ENCODE measurements at places on chromosomes 1 and 21.
A peak's percentile ranks its signal among the peaks of the same experiment; 100 is the strongest.

- no peak for DNase-seq
Measured at GRCh38 chr1:184635980-184636431, 118.7 kb downstream of the EDEM3 start.

DNA sequence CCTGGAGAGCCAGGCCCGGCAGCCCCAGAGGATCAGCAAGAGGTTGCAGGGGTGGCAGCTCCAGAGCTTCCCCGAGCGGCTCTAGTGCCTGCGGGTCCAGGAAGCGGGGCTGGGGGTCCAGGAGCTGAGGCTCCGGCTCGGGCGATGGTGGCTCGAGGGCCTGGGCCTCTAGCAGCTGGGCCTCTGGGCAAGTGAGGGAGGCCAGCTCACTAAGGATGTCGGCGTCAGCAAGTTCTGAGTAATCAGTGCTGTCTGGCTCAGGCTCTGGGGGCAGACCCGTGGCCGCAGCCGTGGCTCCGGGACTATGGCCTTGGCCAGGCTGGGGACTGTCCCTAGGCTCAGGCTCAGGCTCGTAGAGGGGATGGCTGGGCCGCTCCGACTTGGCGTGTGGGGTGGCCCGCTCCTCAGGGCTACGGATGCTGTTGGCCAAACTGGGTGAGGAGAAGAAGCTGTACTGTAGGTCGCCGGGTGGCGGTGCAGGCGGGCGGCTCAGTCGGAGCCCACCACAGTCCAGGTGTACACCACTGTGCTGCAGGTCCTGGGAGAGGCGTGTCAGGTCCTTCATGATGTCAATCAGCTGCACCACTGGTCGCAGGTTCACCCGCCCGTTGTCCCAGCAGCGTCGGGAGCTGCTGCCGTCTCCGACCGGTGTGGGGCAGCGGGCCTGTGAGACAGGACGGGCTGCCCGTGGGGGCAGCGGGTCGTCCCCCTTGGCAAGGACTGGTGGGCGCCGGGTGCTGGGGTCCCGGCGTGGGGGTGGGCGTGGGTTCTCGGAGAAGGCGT, 52.6 kb downstream of the AHDC1 start:
- no peak for DNase-seq

DNA sequence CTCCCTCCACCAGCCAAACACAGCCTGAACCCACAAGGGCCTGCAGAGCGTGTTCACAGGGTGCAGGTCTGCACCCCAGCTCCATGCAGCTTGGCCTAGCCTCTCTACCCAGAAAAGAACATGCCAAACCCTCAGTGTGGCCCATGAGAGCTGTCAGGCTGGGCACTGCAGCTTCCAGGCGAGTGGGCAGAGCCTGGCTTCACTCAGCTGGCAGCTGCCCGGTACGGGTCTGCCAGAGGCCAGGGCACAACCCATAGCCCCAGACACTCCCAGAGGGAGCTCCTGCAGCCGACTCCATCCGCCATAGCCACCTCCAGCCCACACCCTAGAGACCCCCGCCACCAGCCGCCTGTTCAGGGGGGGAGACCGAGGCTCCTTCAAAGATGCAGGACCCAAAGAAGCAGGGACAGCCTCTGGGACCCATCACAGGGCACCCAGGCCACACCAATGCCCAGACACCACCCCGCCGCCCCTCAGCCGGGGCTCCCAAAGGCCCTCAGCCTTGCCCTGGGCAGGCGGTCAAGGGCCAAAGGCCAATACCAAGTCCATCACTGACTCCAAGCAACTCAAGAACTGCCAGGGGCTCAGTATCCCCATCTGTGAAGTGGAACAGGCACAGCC, 42.4 kb downstream of the MEGF6 start:
- no peak for DNase-seq

DNA sequence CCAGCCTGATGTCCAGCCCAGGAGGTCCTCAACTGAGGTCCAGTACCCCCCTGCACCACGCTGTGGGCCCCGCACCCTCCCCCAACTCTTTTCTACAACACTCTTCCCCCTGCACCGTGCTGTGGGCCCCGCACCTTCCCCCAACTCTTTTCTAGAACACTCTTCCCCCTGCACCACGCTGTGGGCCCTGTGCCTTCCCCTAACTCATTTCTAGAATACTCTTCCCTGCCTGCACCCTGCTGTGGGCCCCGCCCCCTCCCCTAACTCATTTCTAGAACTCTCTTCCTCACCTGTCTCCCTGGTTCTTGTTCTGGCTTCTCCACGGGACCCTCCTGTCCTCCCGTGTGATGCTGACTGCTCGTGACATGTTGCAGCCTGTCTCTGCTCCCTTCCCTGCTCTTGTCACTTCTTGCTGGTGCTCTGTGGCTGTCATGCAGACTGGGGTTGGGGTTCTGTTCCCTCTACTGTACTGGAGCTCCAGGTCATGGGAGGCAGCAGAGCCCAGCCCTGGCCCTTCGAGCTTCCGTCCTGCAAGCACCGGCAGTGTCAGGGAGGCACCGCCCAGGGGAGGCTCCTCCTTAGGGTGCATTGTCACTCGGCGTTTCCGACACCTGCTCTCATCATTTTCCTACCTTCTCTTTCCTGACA, 160.1 kb upstream of the COL6A1 start:
- no peak for DNase-seq

DNA sequence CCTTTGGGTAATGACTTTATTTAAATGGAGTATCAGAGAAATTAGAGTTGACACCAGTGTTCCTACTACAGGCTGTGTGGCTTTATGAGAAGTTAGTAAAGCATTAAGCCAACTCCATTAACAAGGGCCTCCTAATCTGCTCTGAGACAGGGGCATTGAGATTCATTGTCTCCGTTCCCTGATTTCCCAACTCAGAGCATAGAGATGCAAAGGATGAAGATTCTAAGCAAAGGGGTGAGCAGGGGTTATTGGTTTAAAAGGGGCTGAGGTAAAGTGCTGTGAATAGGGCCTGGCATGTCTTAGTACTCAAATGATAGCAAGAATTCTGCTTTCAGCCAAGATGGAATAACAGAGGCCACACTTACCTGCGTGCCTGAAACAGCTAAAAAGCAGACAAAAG, 428.4 kb downstream of the PTPRU start:
- no peak for DNase-seq

- peak; percentile 30 for DNase-seq
Measured at GRCh38 chr1:108117945-108118902, 81.9 kb downstream of the SLC25A24 start.

- no peak for DNase-seq
Measured at GRCh38 chr1:64934115-64934877, 32.1 kb downstream of the JAK1 start.

DNA sequence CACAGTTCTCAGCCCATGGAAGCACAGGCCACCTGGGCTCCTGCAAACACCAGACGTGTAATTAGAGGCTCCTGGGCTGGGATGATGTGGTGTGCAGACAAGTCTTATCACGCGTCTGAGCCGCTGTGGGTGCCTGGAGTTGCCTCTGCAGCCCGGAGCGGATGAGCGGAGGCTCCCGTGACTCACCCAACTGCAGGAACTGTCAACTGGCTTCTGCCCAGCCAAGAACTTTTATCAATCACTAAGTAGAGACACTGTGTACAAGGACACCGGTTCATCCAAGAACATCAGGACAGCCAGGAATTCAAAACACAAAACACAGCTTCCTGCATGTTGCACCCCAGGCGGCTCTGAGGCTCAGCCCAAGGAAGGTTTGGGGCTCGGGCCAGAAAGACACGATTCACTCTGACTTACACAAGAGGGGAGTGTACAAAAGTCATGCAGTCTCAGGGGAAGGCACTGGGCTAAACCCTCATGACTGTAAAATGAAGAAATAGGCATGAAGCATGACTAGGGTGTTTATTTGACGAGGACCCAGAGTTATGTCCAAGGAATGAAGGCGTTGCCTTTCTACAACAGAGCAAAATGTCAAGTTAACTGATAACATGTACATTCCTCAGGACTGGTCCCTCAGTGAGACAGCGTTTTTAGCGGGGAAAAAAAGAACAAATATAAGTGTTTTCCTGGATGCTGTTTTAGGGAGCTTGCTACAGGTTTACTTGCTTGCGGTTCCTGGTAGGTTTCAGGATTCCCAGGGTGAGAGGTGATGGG, 21.1 kb downstream of the ERRFI1 start:
- no peak for DNase-seq

DNA sequence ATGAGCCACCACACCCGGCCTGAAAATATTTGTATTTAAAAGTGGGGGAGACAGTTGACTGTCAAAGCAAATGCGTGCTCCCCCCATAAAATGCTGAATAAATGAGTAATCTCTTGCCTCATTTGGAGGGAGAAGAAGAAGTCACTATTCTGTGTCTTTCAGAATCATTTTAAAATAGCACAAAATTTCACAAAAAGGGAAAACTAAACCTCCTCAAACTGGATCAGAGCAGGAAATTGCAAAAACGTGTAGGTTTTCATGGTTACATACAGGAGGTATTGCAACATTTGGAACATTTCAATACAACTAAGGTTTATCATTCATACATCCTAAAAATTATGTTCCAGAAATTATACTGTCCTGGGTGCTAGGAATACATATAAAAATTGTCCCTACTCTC, 13.6 kb downstream of the MTF1 start:
- DNase-seq: no peak

- no peak for DNase-seq
Measured at GRCh38 chr1:37128091-37128490, 93.8 kb upstream of the GRIK3 start.

- DNase-seq: peak; percentile 23
Measured at GRCh38 chr1:50704126-50704525, 255.9 kb downstream of the FAF1 start.

DNA sequence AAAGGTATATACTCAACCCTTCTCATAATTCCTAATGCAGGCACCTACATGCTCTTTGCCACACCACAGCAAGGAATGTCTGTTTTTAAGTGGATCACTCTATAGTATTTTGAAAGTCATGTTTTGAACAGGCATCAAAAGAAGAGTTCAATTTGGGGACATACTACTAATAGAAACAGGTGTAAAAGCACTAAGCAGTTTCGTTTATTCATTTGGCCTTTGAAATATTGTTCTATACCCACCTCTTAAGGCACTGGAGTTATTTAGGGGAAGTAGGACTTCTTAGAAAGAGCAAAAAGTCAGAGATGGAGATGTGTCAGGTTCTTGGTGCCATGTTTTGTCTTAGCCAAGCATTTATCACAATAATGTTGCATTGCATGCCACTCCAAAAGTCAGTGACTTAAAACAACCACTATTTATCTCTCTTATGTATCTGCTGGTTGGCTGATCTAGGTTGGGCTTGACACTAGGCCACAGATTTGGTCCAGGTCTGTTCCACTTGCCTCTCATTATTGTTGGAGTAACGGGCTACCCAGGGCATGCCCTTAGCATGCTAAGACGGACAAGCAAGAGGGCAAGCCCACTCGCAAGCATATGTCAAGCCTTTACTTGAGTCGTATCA, 107.5 kb downstream of the RGL1 start:
- no peak for DNase-seq

DNA sequence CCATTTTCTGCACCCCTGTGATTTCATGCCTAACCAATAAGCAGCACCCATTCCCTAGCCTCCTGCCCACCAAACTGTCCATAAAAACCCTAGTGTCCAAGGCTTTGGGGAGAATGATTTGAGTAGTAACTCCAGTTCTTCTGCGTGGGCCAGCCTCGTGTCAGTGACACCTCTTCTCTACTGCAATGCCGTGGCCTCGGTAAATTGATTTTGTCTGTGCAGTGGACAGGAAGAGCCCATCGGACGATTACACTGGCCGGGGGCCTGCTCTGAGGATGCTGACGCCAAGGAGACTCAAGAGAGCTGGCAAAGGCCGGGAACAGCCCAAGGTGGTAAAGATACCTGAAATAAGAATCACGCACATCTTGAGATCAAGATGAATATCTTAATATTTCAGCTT, 29.3 kb downstream of the RSPH1 start:
- no peak for DNase-seq

GRCh38 chr1:53551428-53551995, 92.3 kb downstream of the DMRTB1 start:
- DNase-seq: no peak

DNA sequence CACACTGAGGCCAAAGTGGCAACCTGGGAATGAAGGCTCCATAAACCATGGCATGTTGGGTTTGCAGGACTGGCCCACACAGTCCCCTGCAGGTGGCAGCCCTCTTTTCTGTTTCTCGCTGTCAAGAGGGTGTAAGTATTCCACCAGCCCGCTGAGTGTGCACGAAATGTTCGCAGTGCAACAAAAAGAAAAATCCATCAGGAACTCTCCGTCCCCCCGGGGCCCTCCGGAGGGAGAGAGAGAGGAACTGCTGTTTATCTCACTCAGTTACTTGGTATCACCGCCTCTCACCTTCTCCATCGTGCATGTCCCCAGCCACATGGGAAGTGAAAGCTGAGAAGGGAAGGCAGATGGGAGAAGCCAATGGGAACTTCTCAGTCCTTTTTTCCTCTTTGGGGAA, 38.3 kb downstream of the NCF2 start:
- no peak for DNase-seq

DNA sequence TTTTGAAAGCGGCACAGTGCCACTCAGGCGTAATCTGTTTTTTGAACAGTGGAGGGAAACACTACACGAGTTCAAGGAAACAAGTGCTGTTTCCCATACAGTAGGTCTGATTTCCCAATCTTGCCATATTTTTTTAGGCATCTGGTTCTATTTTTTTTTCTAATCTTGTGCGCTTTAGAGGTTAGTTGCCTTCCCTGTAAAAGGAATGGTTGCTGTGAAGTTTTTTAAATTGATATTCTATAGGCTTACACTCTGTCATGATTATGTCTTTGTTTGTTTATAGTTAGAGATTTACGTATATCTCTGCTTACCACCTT, 1.2 kb downstream of the NASP start:
- DNase-seq: peak; percentile 37

DNA sequence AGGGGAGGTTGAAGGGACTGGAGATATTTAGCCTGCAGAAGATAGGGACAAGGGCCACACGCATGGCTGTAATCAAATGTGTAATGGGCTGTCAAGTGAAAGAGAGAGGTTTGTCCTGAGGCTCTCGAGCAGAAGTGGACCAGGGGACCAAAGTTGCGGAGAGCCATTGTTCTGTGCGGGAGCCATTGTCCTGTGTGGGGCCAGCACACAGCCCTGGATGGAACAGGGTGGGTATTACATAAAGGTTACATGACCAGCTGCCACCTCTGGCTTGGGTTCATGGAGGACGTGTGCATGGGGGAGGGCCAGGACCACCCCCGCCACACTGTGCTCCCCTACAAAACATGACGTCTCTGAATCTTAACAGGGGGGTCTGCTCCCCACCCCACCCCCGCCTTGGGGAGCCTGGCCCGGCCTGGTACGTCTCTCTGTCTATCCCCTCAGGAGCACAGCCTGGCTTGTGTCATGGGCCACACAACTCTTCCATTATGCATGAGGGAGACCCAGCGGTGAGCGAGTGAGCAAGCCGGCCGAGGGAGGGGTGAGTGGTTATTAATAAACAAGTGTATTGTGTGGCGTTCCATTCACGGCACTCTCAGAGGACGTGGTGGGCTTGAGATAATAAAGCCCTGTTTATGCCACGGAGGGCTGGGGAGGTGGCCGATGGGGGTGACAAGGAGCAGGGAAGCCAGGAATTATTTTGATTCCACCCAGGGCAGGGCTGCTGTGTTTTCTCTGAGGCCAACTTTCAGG, at the start of gene NFASC:
NFASC (plus strand) TSS at position 703 of the 753 bp plus-strand sequence. CDS start 73,454 bp downstream, outside the sequence.
- DNase-seq: no peak

- DNase-seq: no peak
Measured at GRCh38 chr1:112410673-112411072, 14.7 kb downstream of the CTTNBP2NL start.

- no peak for DNase-seq
Measured at GRCh38 chr1:47776667-47777131, 220.5 kb downstream of the TRABD2B start.
